ENCODE measurements at places on chromosomes 16 and 17. TPM values are rescaled to one million over a fixed set of nuclear protein-coding genes. Genes with fewer than 3 reads are reported as not detected.

The KRTAP1-3 gene
- not detected for total RNA-seq

The NOL11 gene
- 37.6 TPM for total RNA-seq

The TEX19 gene
- 1.1 TPM for total RNA-seq

The SLC43A2 gene
- total RNA-seq: 22.4 TPM

The EFNB3 gene
- total RNA-seq: not detected

DNA sequence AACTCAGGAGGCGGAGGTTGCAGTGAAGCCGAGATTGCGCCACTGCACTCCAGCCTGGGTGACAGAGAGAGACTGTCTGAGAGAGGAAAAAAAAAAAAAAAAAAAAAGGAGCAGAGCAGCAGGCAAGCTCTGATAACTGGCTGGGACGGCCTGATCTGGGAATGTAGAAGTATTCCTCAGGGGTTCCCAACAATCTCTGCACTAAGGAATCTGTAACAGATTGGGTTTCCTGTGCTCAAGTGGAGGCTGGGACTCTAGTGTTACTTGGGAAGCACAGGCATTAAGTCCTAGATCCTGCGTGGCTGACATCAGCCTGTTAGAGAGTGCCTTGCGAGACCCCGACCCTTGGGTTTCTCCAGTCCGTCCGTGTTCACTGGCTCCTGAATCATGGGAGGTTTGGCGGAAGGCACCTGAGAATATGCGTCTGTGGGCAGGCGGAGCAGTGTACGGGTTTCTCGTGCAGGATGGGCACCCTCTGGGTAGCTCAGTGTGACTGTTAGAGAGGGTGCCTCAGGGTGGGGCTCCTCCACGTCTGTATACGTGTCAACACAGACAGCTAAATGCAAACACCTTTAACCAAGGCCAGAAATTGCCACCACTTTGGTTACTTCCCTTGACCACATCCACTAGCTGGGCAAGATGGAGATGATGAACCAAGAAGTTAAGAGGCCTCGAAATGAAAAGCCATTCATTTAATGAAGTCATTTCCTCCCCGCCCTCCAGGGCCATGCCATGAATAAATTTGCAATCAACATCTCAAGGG, 174.9 kb upstream of the RPL38 start:
- no peak for DNase-seq

GRCh38 chr17:65785109-65785508, 223.7 kb upstream of the AXIN2 start:
- DNase-seq: peak; percentile 77

DNA sequence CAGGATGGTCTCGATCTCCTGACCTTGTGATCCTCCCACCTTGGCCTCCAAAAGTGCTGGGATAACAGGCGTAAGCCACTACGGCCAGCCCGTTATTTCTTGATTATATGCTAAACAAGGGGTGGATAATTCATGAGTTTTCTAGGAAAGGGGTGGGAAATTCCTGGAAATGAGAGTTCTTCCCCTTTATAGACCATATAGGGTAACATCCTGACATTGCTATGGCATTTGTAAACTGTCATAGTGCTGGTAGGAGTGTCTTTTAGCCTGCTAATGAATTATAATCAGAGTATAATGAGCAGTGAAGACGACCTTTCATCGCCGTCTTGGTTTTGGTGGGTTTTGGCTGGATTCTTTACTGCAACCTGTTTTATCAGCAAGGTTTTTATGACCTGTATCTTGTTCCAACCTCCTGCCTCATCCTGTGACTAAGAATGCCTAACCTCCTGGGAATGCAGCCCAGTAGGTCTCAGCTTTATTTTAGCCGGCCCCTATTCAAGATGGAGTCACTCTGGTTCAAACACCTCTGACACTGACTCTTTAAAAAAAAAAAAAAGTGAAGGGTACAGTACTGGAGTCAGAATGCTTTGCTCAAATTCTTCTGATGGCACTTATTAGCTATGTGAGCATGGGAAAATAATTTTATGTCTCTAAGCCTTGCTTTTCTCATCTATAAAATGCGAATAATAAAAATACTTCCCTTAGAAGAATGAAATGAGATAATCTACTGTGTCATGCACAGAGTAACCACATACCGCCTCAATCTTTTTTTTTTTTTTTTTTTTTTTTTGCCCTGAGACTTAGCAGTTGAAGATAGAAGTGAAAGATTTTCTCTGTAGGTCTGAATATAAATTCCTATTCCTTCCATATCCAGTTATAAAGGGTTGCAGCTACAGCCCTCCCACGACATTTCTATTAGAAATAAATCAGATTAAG, 5.1 kb upstream of the CALCOCO2 start:
- no peak for DNase-seq

DNA sequence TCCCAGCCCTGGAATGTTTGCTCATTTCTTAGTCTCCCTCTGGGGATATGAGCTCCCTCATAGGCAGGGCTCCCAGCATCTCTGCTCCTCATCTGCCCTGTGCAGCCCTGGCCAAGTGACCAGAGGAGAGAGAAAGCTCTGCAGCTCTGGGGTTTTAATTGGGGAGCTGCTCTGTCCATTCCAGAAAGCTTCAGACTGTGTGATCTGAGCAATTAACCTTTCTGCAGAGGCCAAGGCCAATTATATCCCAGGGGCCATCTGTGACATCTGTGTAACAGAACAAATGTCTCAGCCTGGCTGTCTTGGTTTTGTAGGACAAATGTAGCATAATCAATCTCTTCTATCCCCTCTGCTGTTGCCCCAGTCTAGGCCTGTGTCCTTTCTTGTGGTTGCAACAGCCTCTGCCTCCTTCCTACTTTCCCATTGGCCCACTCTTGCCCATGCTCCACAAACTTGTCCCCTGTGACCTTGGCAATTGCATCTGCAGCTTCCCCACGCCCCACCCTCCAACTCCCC, 156.0 kb downstream of the GSG1L start:
- DNase-seq: no peak

DNA sequence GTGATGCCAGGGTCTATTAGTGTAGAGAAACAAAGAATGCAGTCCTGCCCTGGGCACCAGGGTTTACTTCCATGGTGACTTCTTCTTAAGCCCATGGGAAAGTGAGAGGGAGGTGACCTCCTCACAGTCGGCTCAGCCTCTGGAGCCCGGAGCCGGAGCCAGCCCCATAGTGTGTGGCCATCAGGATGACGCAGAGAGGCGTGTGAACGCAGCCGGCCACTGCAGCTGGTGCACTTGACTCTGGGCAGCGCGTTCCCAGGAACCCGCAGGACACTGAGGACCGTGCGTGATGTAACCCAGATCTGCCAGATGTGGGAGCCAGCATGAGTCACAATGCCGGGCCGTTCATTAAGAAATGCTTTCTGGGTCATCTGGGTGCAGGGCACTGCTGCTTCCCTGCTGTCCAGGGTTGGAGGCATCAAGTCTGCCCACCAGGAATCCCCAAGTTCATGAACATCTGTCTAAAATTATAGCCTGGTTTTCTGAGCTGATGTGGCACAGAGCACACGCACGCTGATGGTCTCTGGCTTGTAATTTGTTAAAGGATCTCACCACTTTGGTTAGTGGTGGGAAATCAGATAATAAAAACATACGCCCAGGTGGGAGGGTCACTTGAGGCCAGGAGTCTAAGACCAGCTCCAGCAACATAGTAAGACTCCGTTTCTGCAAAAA, 114.1 kb downstream of the PITPNC1 start:
- peak; percentile 89 for DNase-seq

GRCh38 chr16:1488054-1488601, 616 bp downstream of the PTX4 start:
- DNase-seq: no peak

DNA sequence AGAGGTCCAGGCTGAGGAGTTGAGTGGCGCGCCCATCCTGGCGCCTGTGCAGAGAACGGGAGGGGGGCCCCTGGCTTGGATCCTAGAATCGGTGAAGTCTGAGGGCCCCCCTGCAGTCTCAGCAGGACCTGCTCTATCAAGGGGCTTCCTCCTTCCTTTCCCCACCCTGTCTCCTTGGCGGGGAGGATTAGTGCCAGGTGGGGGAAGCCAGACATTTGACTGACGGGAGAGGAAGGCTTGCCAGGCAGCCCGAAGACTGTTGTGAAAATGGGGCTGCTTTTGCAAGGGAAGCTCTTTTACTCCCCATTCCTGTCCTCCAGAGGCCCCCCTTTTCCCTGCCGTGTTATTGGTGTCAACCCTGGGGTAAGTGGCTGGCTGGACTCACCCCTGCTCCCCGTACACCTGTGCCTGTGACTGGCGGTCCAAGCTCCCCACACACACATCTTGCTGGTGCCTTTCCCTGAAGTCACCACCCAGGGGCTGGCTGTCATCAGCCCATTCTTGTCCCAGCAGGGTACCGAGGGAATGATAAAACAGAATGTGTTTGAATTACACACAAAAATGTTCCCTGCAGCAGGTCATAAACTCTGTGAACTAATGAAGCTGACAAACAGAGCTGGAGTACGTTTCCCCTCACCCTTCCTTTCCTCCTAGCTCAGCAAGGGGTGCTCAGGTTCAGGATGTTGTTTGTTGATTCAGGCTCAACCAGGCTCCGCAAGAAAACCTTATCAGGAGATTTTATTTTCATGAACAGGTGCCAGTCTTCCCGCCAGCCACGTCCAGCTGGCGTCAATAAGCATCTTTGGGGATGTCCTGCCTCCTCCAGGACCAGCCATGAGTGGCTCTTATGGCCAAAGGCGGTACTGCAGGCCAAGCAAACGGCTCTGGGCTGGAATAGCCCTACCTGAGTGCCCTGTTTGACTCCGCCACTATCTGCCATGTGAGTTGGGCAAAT, 4.4 kb upstream of the ARMC7 start:
- DNase-seq: peak; percentile 87

DNA sequence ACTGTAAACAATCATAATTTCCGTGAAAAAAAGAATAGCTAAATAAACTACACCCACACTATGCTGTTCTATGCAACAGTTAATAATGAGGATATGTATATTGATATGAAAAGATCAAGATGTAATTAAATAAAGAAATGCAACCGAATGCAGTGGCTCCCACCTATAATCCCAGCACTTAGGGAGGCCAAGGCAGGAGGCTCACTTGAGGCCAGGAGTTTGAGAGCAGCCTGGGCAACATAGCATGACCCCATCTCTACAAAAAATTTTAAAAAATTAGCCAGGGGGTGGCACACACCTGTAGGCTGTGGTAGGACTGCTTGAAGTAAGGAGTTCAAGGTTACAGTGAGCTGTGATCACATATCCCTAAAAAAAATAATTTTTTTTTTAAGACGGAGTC, 14.9 kb downstream of the CENPV start:
- no peak for DNase-seq

DNA sequence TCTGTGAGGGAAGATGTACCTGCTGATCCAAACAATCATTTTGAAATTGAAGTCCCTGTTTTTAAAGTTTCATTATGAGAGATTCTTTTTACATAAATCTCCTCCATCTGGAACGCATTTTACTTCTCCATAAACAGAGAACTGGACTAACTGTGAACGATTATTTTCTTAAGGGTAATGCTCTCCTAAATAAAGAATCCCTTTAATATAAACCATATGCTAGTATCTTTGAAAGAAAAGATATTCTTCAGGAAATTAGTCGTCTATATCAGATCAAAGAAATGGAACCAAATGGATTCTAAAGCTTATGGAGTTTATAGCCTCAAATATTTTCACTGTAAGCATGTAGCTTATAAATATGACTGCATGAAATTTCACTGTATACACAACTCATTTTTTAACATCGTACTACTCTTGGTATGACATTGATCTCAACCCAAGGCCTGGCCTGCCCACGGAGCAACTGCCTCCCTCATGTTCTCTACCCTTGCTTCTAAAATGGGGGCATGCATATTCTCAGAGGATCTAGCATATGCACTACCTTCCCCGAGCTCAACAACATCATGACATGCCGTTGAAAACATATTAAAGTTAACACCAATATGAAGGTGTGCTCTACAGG, 66.4 kb downstream of the MYH10 start:
- no peak for DNase-seq
